CD4-positive, alpha-beta memory T cell (primary cell): ENCODE measurements at places on chromosomes 3 and 15. TPM values are rescaled to one million over a fixed set of nuclear protein-coding genes. Genes with fewer than 3 reads are reported as not detected.

DNA sequence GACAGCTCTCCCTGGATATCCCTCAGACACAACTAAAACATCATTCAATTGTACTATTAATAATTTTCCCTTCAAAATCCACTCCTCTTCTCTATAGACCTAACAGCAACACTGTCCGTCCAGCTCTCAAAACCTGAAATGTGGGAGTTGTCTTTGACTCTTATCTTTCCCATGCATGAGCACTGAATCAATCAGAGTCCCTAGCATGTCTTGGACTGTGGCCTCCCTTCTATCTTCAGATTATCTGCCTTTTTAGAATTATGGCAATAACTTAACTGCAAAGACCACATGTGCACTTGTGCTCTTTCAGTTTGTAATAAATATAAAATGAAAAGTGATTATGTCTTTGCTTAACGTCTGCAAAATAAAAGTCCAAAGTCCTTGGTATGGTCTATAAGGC lies 107.0 kb downstream of the UBE3A start:
- H3K4me3 ChIP-seq, result no peak overlapping the region
- DNase-seq, result no peak
- no peak overlapping the region for H3K27ac ChIP-seq
- no peaks in the 10 kb centered on the region for H3K36me3 ChIP-seq

DNA sequence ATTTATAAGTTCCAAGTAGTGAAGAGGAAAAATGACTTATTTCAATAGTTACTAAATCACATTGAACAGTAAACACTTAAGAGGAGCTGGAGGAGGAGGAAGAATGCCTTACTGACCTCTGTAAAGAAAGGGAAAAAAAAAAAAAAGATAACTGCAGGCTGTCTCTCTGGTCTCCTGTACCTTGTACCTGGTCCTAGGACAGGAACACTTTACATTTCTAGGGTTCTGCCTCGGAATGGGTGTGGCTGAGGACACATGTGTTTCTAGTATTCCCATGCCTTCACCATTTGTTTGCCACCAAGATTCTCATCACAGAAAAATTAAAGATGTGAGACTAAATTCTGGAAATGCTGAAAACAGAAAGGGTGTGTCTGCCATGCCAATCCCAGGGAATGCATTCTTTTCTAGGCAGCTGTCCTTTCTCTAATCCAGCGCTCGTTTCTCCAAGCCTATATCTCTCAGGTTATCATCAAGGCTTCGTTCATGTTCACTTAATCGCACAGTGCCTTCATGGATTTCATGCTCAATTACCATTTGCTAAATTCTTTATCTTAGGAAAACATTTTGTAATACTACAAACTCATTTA lies 1208.3 kb downstream of the OTOL1 start:
- no peak for DNase-seq
- H3K27me3 ChIP-seq, result no peaks in the 10 kb centered on the region
- H3K27ac ChIP-seq, result no peak overlapping the region
- H3K36me3 ChIP-seq, result no peaks in the 10 kb centered on the region

GRCh38 chr3:66326340-66326739 lies 105.5 kb downstream of the SLC25A26 start:
- no peak overlapping the region for H3K27ac ChIP-seq
- H3K4me1 ChIP-seq, result no peaks in the 10 kb centered on the region
- no peak for DNase-seq
- no peaks in the 10 kb centered on the region for H3K27me3 ChIP-seq
- no peak overlapping the region for H3K4me3 ChIP-seq

DNA sequence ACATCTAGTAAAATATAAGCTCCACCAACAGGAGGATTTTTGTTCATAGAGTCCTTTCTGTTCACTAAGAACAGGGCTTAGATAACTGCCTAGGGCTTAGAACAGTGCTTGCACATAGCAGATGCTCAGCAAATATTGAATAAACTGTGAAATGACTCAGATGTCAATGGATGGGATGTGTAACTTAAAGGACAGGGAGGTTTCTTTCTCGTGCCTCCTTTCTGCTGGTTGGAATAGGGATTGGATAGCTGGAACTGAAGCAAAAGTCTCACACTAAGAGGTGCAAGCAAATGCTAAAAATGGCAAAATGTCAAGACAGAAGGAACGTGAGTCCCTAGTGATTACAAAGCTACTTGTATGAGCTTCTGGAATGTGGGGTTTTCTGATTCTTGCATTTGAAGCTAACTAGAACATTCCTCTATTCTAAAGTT lies 392.8 kb upstream of the WNT5A start:
- no peaks in the 10 kb centered on the region for H3K27me3 ChIP-seq
- DNase-seq, result no peak
- H3K4me3 ChIP-seq, result no peak overlapping the region
- no peak overlapping the region for H3K27ac ChIP-seq
- H3K4me1 ChIP-seq, result no peaks in the 10 kb centered on the region

- no peak overlapping the region for H3K27ac ChIP-seq
- H3K36me3 ChIP-seq, result no peaks in the 10 kb centered on the region
- H3K4me3 ChIP-seq, result no peak overlapping the region
- peaks cover 25% of the 10 kb centered on the region for H3K4me1 ChIP-seq
These were observed 435.0 kb downstream of the FOXP1 start for GRCh38 chr3:71148455-71149060.

DNA sequence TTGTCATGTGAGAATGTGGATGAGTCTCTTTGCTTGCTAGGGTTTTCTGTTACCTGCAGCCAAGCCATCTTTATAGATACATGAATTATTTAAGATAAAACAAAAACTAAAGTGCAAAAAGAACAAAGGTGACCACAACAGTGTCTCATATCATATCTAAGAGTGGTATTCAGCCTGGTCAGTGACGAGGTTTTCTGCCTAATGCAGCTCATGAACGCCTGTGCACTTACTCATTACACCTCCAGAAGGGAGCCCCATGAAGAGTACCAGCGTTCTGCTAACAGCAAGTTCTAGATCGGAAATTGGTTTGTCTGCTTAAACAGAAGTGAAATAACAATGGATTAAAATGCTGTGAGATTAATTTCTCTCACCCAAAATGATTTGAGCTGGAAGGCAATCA lies 19.2 kb downstream of the PXYLP1 start:
- H3K4me1 ChIP-seq, result no peaks in the 10 kb centered on the region
- DNase-seq, result no peak
- H3K4me3 ChIP-seq, result no peak overlapping the region
- H3K36me3 ChIP-seq, result no peaks in the 10 kb centered on the region
- H3K27ac ChIP-seq, result no peak overlapping the region
- no peaks in the 10 kb centered on the region for H3K27me3 ChIP-seq

GRCh38 chr15:66472176-66472999 lies 25.2 kb downstream of the SNAPC5 start:
- H3K4me3 ChIP-seq, result no peak overlapping the region
- no peaks in the 10 kb centered on the region for H3K27me3 ChIP-seq
- H3K36me3 ChIP-seq, result no peaks in the 10 kb centered on the region

DNA sequence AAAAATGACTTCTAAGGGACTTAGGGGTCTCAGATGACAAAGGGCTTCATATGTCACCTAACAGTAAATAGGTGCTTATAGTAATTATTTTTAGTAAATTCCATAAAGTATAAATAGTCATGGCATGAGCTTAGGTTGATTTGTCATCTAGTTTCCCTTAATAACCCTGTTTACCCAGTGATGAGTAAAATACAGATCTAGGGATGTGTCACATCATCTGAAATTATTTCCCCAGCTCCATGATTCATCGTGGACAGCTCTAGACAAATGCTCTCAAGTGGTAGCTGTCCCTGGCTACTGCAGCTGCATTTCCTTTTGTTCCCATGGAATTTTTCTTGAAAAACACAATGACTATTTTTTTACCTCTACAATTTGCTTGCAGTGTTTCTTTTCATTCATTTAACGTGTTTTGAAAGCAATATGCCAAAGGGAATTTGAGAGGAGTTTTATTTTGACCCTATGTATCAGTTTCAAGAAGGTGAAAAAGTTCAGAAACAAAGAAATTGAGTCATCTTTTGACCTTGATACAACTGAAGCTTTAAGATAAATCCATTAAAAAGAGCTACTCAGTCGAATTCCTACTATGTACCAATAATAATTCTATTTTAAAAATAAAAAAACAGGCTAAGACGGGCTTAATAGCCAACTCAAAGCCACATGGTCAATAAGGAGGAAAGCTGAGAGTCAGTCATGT lies 241.6 kb downstream of the KCNMB2 start:
- no peak overlapping the region for H3K27ac ChIP-seq
- peaks cover 1% of the 10 kb centered on the region for H3K4me1 ChIP-seq
- no peaks in the 10 kb centered on the region for H3K27me3 ChIP-seq

- no peak overlapping the region for H3K4me3 ChIP-seq
- H3K27ac ChIP-seq, result no peak overlapping the region
- no peaks in the 10 kb centered on the region for H3K27me3 ChIP-seq
- H3K4me1 ChIP-seq, result peaks cover 12% of the 10 kb centered on the region
These were observed 28.4 kb downstream of the CD200R1L start for GRCh38 chr3:112818289-112818688.

- no peaks in the 10 kb centered on the region for H3K27me3 ChIP-seq
- no peak overlapping the region for H3K27ac ChIP-seq
- H3K36me3 ChIP-seq, result no peaks in the 10 kb centered on the region
- no peak for DNase-seq
- H3K4me1 ChIP-seq, result no peaks in the 10 kb centered on the region
These were observed 145.7 kb upstream of the NPHP3 start for GRCh38 chr3:132867956-132868355.

GRCh38 chr15:65877749-65878148 lies 8.5 kb downstream of the RAB11A start:
- peaks cover 43% of the 10 kb centered on the region for H3K36me3 ChIP-seq
- H3K4me3 ChIP-seq, result no peak overlapping the region
- no peak overlapping the region for H3K27ac ChIP-seq
- H3K4me1 ChIP-seq, result peaks cover 38% of the 10 kb centered on the region
- H3K27me3 ChIP-seq, result no peaks in the 10 kb centered on the region
- no peak for DNase-seq

DNA sequence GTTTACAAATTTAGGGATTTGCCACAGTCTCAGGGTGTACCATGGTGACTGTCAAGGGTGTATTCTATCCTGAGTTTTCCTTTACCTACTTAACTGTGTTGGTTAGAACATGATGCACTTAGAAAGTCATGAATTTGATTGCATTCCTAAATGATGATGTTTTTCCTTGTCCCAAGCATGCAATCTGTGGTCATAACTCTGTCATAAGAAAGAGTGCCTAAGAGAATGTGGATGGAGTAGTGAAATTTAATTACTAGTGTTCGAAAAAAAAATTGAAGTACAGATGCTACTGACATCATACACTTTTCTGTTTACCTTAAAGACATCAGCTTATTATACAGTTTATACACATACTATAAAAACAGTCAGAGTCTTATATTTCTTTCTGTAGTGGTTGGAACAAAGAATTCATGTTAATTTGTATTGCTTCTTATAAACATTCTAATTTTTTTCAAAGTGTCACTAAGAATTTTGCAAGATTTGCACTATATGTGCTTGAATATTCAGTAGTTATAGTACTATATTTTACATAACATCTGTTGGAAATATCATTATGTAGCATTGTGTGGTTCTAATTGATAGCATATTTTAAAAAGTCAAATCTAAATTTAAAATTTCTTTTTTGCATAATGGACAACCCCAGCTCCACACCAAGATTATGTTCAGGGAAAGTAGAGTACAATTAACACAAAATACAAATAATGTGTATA lies 231.3 kb upstream of the KCNMB2 start:
- H3K36me3 ChIP-seq, result no peaks in the 10 kb centered on the region
- no peaks in the 10 kb centered on the region for H3K4me1 ChIP-seq
- no peak for DNase-seq
- H3K27me3 ChIP-seq, result no peaks in the 10 kb centered on the region
- H3K4me3 ChIP-seq, result no peak overlapping the region

- H3K4me1 ChIP-seq, result no peaks in the 10 kb centered on the region
- DNase-seq, result no peak
- H3K27ac ChIP-seq, result no peak overlapping the region
- H3K27me3 ChIP-seq, result no peaks in the 10 kb centered on the region
- no peak overlapping the region for H3K4me3 ChIP-seq
These were observed 14.2 kb upstream of the SNX22 start for GRCh38 chr15:64137226-64137833.

GRCh38 chr3:141151439-141151838 lies 80.2 kb upstream of the PXYLP1 start:
- H3K36me3 ChIP-seq, result no peaks in the 10 kb centered on the region
- H3K27me3 ChIP-seq, result no peaks in the 10 kb centered on the region
- no peaks in the 10 kb centered on the region for H3K4me1 ChIP-seq
- no peak overlapping the region for H3K4me3 ChIP-seq
- no peak for DNase-seq

GRCh38 chr15:101450403-101451265 lies 38.9 kb downstream of the PCSK6 start:
- no peaks in the 10 kb centered on the region for H3K36me3 ChIP-seq
- no peak for DNase-seq
- no peak overlapping the region for H3K4me3 ChIP-seq
- H3K27me3 ChIP-seq, result no peaks in the 10 kb centered on the region
- H3K27ac ChIP-seq, result no peak overlapping the region
- no peaks in the 10 kb centered on the region for H3K4me1 ChIP-seq

GRCh38 chr3:108312656-108313055 lies 16.3 kb downstream of the HHLA2 start:
- H3K36me3 ChIP-seq, result no peaks in the 10 kb centered on the region
- no peaks in the 10 kb centered on the region for H3K4me1 ChIP-seq
- no peaks in the 10 kb centered on the region for H3K27me3 ChIP-seq
- no peak overlapping the region for H3K27ac ChIP-seq

DNA sequence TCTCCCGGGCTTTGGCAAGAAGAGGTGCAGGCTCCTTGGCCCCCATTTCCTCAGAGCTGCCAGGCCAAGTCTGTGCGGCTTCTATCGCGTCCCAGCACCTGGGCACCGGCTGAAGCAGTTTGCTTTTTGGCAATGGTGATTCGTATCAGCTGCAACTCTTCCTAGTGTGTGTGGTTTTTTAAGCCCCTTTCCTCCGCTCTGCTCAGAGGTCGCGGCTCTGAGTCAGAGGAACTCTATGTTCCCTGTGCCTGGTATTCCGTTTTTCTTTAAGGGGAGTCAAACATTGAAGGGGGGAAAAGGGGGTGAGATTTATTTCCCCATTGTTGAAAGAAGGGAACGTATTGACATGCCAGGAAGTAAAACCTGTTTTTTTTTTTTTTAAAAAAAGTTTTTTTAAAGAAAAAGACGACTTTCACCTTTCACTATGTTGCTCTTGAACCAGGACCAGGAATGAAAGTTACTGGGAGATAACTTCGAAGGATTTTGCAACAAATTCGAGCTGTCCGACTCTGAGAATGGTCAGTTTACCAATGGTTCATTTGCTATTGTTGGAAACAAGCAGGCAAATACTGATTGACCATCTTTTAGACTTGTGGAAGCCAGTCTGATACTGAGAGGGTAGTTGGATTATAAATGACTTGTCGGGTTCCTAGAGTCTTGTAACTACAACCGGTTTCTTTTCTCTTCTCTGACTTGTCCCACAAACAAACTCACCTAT lies 1.1 kb downstream of the ARMC8 start:
- peak overlapping the region; percentile 87 for H3K27ac ChIP-seq
- DNase-seq, result peak; percentile 25
- no peaks in the 10 kb centered on the region for H3K36me3 ChIP-seq

DNA sequence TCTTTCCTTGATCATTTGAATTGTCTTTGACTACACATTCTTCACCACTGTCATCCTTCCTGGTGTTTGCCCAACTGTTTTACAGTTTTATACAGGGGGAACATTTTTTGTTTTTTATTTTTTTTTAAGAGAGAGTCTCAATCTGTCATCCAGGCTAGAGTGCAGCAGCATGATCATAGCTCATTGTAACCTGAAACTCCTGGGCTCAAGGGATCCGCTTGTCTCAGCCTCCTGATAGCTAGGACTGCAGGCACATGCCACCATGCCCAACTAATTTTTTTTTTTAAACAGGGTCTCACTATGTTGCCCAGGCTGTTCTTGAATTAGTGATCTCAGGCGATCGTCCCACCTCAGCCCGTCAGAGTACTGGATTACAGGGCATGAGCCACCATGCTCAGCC lies 222.6 kb downstream of the BBX start:
- H3K27me3 ChIP-seq, result no peaks in the 10 kb centered on the region
- no peak overlapping the region for H3K4me3 ChIP-seq
- H3K4me1 ChIP-seq, result no peaks in the 10 kb centered on the region
- no peak for DNase-seq

ZIC1 gene
- not detected for total RNA-seq

SETD5 gene
- 142 TPM for total RNA-seq

DHX36 gene
- 91.8 TPM for total RNA-seq

FOXB1 gene
- total RNA-seq, result 0.14 TPM
